Tongue (tissue), 3 donors: ENCODE measurements at places on chromosomes 5 and 9.
A peak's percentile ranks its signal among the peaks of the same experiment; 100 is the strongest.

DNA sequence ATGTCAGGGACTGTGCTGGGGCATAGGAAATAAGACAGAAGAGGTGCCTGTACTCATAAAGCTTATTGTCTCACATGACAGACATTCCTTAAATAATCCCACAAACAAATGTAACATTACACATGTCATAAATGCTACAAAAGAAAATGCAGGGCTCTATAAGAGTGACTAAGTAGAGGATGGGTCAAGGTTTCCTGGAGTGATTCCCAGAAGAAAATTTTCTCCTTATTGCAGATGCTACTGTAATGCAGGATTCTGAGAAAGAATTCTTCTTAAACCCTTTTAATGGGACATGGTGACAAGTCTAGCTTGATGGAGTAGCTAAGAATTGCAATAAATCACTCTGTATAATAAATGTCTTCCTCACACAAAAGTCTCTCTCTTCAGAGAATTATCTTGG is 55.7 kb downstream of the SH3TC2 start:
- no peak for DNase-seq

GRCh38 chr9:30995956-30996738 is 1388.3 kb upstream of the ACO1 start:
- no peak for DNase-seq

GRCh38 chr5:43635374-43635773 is 32.4 kb downstream of the NNT start:
- DNase-seq: no peak

DNA sequence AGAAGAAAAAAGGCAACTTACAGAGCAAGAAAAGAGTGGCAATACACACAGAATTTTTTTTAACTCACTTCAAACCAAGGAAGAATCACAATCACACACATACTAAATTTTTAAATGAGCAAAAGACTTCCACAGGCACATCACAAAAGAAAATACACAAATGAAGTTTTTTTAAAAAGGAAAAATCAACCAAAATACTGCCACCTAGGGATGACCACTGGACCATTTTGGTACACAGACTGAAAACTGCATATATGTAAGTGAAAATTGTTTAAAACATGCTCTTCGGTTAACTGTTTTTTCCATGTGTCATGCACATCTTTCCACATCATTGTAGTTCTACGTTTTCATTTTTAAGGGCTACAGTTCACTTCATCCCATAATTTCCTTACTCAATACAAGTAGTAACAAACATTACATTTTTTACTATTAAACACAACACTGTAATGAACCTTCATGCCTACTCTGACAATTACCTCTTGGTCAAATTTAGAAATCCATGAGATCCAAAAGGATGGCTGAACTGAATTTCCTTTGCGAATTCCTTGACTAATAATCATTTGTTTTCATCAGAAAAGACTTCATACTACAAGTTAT is 79.0 kb downstream of the FBXW11 start:
- no peak for DNase-seq

GRCh38 chr9:34072868-34073590 is 24.3 kb upstream of the UBAP2 start:
- peak; percentile 64 for DNase-seq

- DNase-seq: no peak
These were observed 12.0 kb downstream of the IRX2 start for GRCh38 chr5:2739360-2740050.

DNA sequence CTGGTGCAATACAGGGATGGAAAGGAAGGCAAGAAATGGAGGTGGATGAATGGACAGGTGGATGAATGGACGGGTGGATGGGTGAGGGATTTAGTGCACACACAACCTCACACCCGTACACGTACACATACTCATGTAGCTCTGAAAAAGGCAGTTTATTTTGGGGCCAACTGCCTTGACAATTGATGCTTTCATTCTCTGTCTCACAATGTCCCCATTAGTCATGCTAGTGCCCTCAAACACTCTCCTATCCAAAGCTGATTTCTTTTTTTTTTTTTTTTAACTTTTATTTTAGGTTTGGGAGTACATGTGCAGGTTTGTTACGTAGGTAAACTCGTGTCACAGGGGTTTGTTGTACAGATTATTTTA is 495.0 kb downstream of the DMAC1 start:
- DNase-seq: no peak

GRCh38 chr5:111914966-111915636 is 158.1 kb upstream of the NREP start:
- DNase-seq: no peak

- no peak for DNase-seq
These were observed 278.2 kb downstream of the GLIS3 start for GRCh38 chr9:4021621-4022213.

- DNase-seq: peak; percentile 1
These were observed 568.0 kb downstream of the ANXA1 start for GRCh38 chr9:73719660-73720059.

DNA sequence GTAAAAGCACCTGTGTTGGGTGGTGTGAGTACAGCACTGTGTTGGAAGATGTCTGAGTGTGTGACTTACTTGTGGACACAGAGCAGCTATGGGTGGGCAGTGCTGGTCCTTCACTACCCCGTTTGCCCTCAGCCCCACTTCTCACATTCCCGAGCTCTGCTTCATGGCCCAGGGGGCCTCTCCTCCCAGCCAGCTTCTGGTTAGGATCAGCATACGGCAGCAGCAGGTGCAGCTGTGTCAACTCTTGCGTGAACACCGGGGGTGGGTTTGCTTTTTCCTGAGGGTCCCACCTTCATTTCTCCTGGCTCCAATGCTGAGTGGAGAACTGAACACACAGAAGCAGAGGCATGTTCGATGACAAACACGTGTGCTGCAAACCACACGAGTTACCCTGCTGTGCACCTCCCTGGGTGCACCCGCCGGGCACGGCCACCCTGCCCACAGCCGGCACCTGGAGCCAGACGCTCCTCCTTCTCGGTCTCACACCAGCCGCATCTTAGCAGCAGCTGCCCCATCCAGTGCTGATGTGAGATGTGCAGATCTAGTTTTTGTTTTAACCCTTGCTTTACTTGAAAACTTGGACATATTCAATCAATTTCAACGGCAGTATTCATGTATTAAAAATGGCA is 14.9 kb upstream of the SLC6A3 start:
- DNase-seq: no peak

DNA sequence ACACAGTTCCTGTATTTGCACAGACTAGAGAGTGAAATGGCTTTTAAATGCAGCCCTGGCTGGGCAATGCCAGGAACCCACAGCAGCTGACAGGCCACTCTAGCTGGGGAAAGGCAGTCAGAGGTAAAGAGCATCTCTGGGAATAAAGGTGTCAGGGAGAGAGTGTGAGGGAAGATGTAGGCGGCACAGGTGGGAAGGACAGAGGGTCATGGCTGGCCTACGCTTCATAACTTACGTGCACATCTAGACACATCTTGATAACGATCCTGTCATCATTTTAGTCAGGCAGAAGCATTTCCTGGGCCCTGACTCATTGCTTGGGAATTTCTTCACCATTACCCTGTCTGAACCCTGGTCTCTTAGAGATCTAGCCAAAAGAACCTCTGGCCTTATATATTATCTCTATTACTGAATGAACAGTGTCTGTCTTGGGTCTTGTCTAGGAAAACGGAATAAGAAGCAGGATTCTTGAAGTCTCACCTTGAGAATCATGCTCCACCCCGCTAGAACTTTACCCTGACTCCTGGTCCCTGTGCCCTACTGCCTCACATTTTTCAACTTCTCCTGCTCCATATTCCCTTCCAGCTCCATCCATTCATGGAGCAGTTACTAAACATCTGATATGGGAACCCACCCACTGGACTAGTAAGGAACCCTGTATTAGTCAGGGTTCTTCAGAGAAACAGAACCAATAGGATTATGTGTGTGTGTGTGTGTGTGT is 106.4 kb upstream of the ELL2 start:
- no peak for DNase-seq

DNA sequence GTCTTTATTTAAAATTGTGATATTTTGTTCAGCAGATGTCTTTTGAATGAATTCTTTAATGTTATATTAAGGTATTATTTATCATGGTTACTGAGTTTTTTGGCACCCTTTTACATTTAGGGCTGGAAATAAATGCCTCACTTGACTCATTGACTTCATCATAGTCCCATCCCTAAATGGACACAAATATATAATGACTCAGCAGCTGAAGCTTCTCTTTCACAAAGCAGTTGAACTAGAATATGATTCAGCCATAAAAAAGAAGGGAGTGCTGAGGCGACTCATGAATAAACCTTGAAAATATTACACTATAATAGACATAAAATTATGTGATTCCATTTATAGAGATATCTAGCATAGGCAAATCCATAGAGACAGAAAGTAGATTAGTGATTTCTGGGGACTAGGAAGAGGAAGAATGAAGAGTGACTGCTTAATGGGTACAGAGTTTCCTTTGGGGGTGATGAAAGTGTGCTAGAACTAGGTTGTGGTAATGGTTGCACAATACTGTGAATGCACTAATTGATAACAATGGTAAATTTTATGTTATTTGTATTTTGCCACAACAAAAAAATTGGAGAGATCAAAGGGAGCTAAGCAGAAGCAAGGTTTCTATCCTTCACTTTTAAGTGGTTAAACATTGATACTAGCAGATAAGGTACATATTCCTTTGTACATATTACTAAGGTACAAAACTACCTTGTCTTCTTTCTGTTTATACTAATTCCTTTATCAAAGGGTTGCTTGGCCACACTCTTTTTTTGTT is 449.6 kb downstream of the NTRK2 start:
- DNase-seq: no peak

DNA sequence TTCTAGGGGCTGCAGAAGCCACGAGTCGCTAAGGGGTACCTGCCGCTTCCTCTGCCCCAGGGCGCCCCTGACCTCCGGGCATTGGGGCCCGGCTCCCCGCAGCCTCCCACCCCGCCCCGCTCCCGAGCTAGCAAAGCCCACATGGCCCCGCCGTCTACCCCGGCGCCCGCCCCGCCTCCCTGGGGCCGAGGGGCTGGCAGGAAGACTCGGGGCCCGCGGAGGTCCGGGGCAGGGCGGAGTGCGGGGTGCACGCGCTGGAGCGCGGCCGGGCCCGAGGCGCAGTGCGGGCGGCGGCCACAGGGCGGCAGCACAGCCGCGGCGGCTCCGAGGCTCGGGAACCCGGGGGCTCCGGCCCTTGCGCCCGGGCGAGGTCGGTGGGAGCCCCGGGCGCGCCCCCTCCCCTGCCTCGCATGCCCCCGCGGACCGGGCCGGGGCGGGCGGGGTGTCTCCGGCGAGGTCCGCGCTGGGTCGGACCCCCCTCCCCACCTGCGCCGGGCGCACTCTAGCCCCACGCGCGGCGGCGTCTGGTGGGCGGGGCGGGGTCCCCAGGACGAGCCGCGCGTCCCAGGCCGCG is 6.7 kb downstream of the NRARP start:
- DNase-seq: peak; percentile 41

GRCh38 chr5:81147886-81148571 is 85.1 kb upstream of the CKMT2 start:
- peak; percentile 48 for DNase-seq

- DNase-seq: no peak
These were observed 2068.0 kb downstream of the MAT2B start for GRCh38 chr5:165573445-165573844.

GRCh38 chr5:41878643-41879478 is 8.6 kb upstream of the OXCT1 start:
- no peak for DNase-seq

DNA sequence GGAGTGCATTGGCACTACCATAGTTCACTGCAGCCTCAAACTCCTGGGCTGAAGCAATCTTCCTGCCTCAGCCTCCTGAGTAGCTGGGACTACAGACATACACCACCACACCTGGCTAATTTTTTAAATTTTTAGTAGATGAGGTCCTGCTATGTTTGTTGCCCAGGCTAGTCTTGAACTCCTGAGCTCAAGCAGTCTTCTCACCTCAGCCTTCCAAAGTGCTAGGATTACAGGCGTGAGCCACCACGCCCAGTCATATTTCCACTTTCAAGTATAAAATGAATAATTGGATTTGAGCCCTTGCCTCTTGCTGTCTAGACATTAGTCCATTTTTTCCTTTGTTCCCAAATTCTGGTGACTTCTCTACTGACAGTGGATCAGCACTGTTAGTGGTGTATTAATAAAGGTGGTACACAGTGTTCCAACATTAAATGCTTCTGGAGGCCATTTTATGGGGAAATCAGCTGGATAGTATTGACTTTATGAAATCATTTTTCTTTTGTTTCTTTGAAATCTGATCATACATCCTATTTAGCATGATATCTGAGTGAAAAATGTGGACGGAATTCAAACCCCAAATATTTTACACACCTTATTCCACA is 15.9 kb downstream of the ATP6V0E1 start:
- no peak for DNase-seq

- peak; percentile 80 for DNase-seq
These were observed 193.4 kb downstream of the ARRDC3 start for GRCh38 chr5:91189480-91190313.

DNA sequence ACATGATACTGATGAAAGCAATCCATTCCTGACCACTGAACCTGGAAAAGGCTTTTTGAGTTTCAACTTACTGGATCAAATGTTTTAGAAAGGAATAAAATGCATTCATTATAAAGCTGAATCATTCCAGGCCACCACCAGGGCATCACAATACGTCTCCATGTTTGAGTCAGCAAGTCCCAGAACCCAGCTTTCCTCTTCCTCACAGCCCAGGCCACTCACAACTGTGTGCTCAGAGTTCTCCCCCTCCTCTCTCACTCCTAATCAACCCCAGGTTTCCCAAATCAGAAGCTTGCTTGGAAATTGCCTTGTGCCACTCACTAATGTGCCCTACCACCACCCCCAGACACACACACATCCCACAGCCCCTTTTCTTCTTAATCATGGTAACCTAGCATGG is 91.7 kb downstream of the GNA14 start:
- no peak for DNase-seq

- peak; percentile 57 for DNase-seq
These were observed 116.6 kb upstream of the MAP3K1 start for GRCh38 chr5:56698463-56699381.

- DNase-seq: no peak
These were observed 20.5 kb upstream of the PDCD1LG2 start for GRCh38 chr9:5489630-5490490.

- DNase-seq: no peak
These were observed 31.0 kb upstream of the GNA14 start for GRCh38 chr9:77679088-77679487.

DNA sequence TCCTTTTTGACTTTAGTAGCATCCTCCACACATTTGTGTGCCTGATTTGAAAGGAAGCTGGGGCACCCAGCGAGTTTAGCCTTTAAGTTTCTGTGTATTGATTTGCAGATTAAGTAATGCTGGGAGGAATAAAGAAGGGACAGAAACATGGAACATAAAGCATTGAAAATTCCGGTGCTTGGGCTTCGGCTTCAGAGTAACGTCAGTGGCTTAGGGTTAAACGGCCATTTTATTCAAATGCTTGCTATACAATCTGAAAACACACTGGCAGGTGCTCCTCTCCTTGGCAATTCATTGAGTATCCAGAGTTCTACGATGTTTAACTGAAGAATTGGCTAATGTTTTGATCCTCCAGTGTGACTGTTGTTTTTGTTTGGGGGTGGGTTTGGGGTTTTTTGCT is 58.0 kb upstream of the FSD1L start:
- DNase-seq: no peak

GRCh38 chr5:15995341-15996052 is 184.1 kb downstream of the MARCHF11 start:
- peak; percentile 33 for DNase-seq

- peak; percentile 11 for DNase-seq
These were observed 1.5 kb upstream of the LYSMD3 start for GRCh38 chr5:90530736-90531487.
